ENCODE measurements at places on chromosomes 5 and 9. TPM values are rescaled to one million over a fixed set of nuclear protein-coding genes. Genes with fewer than 3 reads are reported as not detected.

Gene TXNDC8
- total RNA-seq = not detected

Gene IL3
- not detected for total RNA-seq

GRCh38 chr9:93464395-93464794 is 11.0 kb upstream of the FAM120AOS start:
- no peak overlapping the region for H3K4me3 ChIP-seq
- peaks cover 23% of the 10 kb centered on the region for H3K4me1 ChIP-seq
- H3K27me3 ChIP-seq = no peaks in the 10 kb centered on the region
- DNase-seq = no peak
- H3K36me3 ChIP-seq = no peaks in the 10 kb centered on the region
- H3K27ac ChIP-seq = no peak overlapping the region

DNA sequence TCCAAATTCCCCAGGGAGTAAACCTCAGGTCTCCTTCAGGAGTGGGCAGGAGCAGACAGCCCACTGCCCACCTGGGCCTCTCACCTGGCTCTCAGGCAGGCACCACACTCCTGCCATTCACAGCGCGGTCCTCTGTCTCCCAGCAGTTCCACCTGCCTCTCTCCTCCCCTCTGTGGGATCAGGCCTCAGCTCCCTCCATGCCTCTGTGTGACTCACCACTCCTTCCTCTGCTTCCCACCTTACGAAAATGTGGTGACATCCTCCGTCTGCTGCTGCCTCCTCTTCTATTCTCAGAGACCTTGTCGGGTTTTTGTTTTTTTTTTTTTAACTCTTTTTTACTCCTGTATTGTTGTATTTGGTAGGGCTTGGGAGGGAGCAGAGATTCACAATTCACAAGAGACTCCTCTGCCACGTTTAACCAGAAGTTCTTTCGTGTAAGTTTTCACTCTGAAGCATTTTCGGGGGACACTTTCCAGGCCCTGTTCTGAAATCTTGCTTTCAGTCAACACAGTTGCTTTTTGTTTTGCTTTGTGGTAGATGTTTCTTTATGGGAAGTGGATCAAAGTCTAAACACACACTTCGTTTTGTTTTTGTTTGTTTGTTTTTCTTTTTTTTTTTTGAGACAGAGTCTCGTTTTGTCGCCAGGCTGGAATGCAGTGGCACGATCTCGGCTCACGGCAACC is 21.1 kb upstream of the CDKN2AIPNL start:
- no peak overlapping the region for H3K27ac ChIP-seq
- no peak overlapping the region for H3K4me3 ChIP-seq
- no peaks in the 10 kb centered on the region for H3K27me3 ChIP-seq
- no peaks in the 10 kb centered on the region for H3K4me1 ChIP-seq

DNA sequence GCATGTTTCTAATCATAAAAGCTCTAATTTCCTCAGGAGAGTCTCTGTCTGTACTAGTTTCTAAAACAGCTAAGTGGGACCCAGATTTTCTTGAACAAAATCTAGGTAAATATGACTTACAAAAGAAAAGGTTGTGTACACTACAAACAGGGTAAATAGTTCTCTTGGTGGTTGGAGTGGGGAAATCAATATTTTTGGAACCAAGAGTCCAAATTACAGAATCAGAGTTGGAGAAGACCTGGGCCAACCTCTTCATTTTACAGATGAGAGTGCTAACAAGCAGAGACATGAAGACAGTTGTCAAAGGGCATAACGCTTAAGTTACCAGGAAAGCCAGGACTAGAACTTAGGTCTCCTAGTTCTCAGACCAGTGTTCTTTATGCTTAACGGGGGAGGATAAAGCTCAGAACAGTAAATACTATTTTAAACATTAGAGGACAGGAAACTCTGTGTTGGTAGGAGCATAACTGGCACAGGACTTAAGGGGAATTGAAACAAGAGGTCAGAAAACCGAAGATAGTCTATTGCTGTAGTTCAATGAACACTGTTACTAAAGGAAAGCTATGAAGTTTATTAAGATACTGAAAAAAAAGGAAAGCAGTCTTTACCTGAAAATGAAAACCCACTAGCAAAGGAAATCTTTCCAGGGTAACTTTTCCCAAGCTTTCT is 9.3 kb upstream of the GOLGA1 start:
- no peak overlapping the region for H3K4me3 ChIP-seq
- H3K27me3 ChIP-seq = no peaks in the 10 kb centered on the region
- peaks cover 9% of the 10 kb centered on the region for H3K36me3 ChIP-seq
- no peaks in the 10 kb centered on the region for H3K4me1 ChIP-seq
- DNase-seq = no peak
